Amniotic epithelial cell (primary cell): ENCODE measurements at places on chromosomes 5 and 9.

- peak; percentile 42 for DNase-seq
Observed at GRCh38 chr9:133609311-133610098, at the start of gene FAM163B. TSS of gene FAM163B (minus strand) at chr9:133609389. CDS start at chr9:133580223, 29,166 bp downstream.

DNA sequence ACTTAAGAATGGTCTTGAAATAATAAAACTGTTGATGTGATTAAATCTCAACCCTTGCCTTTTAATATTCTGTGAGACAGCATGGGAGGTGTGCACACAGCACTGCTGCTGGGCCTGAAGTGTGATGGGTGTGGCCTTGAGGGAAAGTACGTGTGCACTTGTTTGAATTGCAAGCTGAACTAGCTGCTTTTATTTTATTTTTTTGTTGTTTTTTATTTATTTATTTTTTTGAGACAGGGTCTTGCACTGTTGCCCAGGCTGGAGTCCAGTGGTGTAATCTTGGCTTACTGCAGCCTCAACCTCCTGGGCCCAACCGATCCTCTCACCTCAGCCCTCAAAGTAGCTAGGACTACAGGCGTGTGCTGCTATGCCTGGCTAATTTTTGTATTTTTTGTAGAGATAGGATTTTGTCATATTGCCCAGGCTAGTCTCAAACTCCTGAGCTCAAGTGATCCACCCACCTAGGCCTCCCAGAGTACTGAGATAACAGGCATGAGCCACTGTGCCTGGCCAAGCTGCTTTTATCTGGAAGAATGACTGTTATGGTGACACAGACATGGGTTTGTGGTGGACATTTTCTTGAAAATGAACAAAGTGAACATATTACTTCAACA lies 58.9 kb downstream of the GPR107 start:
- DNase-seq = peak; percentile 49

DNA sequence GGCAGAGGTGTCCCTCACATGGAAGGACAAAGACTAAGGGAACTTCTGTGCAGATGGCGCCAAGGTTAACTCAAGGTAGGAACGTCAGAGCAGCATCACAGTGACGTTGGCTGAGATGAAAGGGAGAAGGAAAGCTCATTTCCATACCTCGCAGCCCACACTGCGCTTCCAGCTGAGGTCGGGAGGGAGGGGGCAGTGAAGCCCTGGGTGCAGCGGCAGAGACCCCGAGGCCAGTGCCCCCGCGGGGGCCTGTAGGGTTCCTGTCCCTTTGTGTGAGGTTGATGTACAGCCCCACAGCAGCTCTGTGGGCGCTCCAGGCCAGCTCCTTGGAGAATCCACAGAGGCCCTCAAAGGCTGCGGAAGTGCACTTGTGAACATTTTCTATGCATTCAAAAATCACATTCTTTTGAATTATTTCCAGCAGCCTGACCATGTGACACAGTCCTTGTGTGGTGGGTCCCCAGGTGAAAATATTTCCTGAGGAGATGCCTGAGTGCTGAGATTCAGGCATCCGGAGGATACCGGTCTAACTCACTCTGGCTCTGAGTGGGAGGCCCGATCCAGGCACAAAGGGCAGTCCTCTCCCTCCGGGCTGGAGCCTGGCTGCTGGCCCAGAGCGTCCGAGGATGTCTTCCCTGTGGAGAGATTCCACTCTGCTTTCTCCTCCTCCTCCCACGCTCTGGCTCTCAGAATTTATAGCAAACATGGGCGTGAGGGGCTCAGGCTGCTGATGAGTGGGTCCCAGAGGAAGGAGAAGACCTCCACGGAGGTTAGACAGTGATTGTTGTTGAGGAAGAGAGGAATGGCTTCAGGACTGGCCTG lies 150.7 kb downstream of the ICE1 start:
- DNase-seq = no peak

GRCh38 chr5:69530561-69531405 lies 29.2 kb upstream of the GTF2H2C start:
- DNase-seq = no peak

- peak; percentile 80 for DNase-seq
Observed at GRCh38 chr9:107732781-107733522, 243.4 kb upstream of the KLF4 start.

DNA sequence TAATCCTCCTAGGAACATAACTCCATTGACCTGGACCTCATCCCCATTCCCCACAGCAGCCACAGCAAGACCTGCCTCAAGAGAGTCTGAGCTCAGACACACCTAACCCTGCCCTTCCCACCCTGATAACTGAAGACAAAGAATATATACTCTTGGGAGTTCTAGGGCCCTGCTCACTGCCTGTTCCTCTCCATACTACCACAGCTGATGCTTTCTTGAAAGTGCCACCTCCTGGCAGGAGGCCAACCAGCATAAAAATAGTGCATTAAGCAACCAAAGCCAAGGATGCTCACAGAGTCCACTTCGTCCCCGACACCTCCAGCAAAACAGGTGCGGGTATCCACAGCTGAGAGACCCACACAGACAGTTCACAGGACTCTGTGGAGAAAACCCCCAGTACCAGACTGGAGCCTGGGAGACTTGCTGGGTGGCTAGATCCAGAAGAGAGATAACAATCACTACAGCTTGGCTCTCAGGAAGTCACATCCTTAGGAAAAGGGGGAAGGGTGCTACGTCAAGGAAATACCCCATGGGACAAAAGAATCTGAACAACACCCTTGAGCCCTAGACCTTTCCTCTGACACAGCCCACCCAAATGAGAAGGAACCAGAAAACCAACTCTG lies 23.5 kb downstream of the FAM114A2 start:
- DNase-seq = no peak

DNA sequence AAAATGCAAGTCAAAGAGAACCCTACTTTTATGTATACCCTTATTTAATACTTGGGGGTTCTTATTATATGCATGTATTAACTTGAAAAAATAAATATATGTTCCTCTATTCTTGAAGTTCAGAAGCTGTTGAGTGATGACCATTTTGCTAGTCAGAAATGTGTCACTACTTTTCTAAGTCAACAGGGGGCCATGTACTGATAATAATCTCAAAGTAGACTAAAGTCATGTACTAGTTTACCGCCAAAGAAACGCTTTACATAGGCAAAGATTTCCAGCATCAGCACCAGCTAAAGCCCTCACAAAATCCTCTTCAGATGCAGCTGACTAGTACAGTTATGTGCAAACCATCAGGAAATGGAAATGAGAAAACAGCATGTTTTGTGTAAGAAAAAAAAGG lies 5.7 kb upstream of the BHMT start:
- DNase-seq = no peak

DNA sequence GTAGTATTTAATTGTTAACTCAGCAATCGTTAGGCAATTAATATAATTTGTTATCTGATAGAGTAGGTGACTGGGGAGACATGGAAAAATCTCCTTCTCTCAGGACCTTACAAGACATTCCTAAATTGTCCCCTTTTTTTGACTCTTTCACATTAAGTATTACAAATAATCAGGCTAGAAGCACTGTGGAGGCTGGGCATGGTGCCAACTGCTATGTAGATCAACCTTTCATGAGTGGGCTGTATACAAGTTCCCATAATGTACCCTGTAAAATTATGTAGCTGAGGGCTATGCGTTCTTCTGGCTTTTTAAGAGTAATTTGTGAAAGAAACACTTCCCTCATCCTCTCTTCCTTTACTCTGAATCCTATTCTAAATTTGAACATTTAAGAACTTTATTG lies 140.2 kb downstream of the NFIB start:
- DNase-seq = no peak

- no peak for DNase-seq
Observed at GRCh38 chr9:2664174-2665065, 42.8 kb downstream of the VLDLR start.

DNA sequence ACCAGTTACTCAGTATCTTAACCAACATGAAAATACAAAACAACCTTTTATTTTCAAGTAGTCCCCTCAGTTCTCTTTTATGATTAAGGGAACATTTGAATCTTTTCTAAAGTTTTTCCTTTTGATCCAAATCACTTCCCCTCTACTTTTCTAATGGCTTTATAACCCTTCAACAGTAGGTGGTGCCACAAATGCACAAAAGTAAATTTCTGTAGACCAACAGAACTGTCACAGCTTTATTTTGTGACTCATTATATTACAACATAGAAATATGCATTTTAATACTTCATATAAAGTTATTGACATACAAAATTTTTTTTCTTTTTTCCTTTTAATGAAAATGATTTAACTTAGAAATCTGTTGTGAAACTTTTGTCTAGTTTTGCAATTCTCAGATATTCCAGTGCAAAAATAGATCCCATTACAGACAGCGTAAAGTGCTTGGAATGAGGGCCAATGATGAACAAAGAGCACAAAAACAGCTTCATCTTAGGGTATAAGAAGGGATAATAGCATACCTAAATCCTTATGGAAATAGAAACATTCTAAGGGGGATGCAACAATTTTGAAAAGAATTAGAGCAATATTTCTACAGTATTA lies 17.0 kb downstream of the NIPSNAP3B start:
- DNase-seq = peak; percentile 38

GRCh38 chr5:134851307-134851923 lies 5.6 kb downstream of the C5orf24 start:
- DNase-seq = peak; percentile 49

- peak; percentile 68 for DNase-seq
Observed at GRCh38 chr9:102499468-102499867, 495.7 kb upstream of the CYLC2 start.
